ENCODE measurements at places on chromosomes 5 and 9.

- no peak for DNase-seq
Measured at GRCh38 chr9:135309763-135310125, 169.8 kb upstream of the PPP1R26 start.

DNA sequence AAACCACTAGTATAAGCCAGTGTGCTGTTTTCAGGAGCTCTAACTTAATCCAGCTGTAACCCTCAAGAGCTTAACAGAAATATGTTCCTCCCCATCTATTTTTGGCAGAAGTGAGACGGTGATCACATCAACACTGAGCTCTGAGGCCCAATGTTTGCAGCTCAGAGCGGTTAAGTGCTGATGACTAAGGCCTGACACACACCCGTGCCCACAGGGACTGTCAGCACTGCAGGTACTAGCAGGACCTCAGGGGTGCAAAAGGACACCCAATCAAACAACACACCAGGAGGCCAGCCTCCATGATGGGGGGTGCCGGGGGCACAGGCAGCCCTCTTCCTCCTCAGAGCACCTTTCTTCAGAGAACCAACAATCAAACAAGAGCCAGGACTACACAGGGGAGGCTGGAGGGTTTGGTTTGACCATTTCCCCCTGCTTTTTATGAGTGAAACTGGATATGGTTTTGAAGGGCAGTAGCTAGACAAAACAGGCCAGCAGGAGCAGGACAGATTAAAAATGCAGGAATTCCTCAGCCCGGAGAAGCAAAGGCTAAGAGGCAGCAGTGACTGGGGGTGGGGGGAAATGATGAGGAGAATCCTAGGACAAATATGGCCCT lies 61.3 kb downstream of the RAPGEF1 start:
- peak; percentile 79 for DNase-seq

- no peak for DNase-seq
Measured at GRCh38 chr5:42784132-42784531, 27.5 kb downstream of the CCDC152 start.

DNA sequence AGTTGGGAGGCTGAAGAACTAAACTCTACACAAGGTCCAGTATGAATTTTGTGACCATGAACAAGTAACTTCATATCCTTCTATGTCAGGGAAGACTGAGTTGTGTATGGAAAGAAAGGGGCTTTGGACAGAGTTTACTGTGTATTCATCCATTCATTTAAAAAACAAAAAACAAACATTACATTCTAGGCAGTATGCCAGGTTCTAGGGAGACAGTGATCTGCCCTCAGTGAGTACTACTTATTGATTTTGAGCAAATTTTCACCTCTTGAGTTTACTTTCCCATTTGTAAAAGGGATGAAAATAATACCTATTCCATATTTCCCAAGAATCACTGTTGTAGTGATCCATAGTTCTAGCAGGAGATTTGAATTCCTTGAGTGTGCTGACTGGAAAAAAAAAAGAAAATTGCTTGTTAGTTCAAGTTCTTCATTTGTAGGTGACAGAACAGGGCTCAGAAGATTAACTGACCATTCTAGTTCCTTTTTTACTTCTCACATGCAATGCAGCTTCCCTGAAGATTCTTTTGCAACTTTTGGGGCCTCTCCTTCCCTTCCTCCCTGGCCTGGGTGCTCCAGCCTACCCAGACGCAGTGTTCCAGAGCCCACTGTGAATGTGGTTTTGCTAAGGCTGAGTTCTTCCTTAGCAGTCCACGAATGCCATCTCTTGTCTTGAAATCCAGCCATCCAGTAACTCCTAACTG lies 2.6 kb upstream of the GAPVD1 start:
- no peak for DNase-seq

GRCh38 chr5:33558489-33558888 lies 117.7 kb downstream of the TARS1 start:
- no peak for DNase-seq

DNA sequence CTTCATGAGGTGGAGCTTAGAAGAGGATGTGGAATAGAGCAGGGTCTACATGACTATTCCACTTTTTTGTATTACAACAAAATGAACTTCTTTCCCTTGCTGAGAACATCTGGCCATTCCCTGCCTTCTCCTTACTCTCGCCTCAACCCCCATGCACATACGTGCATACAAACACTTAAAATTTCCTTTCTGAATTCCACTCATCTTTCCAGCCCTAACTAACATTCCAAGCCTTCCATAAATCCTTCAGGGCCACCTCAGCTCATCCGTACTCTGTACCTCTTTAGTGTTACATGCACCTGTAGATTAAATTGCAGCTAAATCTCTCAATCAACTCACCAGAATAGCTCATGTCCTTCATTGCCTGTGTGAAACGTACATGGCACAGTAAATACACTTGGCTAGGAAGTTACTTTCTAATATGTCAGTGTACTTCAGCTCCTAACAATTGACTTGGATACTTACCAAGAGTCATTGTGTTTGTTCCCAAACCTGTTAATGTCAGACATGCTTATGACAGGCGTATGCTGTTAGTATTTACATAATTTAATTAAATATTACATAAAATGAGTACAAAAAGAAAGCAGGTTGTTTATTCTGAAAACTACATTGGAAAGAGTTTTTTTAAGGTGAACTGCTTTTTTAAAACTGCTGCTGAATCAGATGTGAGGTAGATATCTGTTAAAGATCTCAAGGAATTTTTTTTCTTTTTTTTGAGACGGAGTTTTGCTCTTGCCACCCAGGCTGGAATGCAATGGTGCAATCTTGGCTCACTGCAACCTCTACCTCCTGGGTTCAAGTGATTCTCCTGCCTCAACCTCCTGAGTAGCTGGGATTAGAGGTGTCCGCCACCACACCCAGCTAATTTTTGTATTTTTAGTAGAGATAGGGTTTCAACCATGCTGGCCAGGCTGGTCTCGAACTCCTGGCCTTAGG lies 55.7 kb downstream of the GLIS3 start:
- DNase-seq = no peak

GRCh38 chr5:128357226-128357625 lies 180.8 kb downstream of the FBN2 start:
- DNase-seq = no peak

DNA sequence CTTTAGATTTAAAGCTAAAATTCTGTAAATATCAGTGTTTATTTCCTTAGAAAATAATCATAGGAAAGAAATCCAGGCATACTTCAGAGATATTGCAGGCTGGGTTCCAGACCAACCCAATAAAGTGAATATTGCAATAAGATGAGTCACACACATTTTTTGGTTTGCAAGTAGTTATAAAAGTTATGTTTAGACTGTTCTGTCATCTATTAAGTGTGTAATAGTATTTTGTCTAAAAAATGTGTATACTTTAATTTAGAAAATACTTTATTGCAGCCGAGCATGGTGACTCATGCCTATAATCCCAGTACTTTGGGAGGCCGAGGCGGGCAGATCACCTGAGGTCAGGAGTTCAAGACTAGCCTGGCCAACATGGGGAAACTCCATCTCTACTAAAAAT lies 6.9 kb upstream of the RIC1 start:
- DNase-seq = no peak

GRCh38 chr9:110319781-110320492 lies 17.7 kb downstream of the TXNDC8 start:
- no peak for DNase-seq

DNA sequence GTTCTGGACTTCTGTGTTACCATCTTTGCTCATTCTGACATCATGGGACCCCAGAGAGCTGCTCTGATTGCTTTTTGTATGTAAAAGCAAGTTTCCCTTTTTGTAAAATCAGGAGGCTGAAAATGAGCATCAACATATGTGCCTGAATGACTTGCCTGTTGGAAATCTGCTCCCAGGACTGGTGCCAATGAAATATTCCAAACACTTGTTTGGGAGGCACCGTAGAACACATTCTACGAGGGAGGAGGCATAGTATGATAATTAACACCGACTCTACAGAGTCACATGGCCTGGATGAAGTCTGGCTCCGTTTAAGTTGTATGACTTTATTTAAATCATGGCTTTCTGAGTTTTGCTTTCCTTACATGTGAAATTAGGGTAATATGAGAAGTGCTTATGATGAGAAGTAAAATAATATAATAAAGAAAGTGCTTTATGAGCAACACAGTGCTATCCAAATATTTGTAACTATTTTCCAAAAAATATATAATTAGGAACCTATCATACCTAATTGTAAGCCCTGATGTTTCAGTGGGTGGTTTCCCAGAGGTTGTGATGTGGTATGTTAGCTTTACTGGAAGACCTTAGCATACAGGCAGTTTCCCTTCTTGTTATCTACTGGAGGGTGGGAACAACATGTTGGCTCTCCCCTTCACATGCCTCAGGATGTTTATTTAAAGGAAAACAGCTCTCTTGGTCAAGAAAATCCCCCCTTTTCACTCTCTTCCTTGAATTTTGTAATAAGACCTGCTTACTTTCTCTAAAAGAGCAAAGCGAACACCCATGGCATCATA lies 238.1 kb downstream of the FBXL7 start:
- no peak for DNase-seq

GRCh38 chr5:93582677-93583438 lies at the start of gene NR2F1:
TSS of gene NR2F1 (plus strand) at chr5:93583222. CDS start at chr5:93585024, 1,802 bp downstream.
- no peak for DNase-seq

GRCh38 chr5:133297293-133297692 lies 245.5 kb downstream of the HSPA4 start:
- DNase-seq = no peak

GRCh38 chr5:109191153-109191558 lies 218.6 kb downstream of the PJA2 start:
- no peak for DNase-seq

GRCh38 chr5:172150514-172151425 lies 37.3 kb downstream of the STK10 start:
- peak; percentile 84 for DNase-seq

DNA sequence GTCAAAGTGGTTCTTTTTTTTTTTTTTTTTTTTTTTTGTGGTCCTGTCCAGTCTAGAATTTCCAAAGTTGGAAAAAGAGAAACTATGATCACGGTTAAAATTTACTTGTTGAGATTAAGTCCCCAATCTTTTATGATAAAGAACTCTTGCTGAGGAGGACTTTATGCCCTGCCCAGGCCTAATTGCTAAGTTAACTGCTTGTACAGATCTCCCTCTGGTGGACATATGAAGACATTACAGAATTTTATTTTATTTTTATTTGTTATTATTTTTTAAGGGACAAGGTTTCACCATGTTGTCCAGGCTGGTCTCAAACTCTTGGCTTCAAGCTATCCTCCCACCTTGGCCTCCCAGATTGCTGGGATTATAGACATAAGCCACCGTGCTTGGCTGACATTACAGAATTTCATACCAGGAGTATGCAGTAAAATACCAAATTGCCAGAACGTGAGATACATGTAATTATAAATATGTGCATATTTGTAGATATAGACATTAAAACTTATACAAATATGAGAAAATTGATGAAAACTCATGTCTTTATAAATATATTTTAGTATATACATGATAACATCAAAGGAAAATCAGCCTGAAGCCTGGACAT lies 91.2 kb downstream of the RFK start:
- no peak for DNase-seq

DNA sequence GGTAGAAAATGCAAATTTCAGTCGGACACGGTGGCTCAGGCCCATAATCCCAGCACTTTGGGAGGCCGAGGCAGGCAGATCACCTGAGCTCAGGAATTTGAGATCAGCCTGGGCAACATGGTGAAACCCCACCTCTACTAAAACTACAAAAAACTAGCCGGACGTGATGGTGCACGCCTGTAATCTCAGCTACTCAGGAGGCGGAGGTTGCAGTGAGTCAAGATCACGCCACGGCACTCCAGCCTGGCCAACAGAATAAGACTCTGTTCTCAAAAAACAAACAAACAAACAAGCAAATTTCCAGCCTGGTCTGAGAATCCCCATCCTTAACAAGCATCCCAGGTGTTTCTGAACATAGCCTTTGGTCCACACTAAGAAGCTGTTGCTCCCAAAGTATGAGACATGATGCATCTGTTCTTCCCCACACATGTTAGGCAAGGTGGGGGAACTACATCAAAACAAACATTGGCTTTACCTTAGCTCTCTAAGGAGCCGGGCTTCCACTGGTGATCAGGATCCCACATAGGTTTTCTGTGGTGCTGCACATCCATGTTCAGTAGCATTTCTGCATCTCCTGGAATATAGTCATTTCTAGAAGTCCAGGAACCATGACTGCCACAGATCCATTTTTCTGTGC lies 92.5 kb upstream of the DMRT1 start:
- DNase-seq = no peak

- no peak for DNase-seq
Measured at GRCh38 chr5:142316051-142316450, 8.8 kb downstream of the SPRY4 start.

- no peak for DNase-seq
Measured at GRCh38 chr5:94217745-94218144, 400.7 kb downstream of the KIAA0825 start.

DNA sequence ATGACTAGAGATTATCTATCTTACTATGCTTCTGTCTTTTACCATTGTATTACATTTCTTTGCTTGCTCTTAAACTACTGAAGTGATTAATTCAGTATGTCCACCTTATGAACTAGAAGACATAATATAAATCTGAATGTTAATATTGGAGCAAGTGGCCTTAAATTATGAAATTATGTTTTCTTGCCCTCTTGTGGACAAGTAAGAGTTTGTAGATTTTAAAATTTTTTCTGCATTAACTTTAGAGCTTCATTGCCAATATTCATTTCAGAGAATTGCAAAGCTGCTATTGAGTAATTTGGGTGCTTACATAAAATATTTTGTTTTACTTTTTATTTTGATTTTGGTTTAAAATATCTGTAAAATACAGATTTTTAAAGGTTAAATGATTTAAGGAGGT lies 55.3 kb downstream of the RANBP17 start:
- no peak for DNase-seq

GRCh38 chr9:107637421-107638420 lies 148.2 kb upstream of the KLF4 start:
- DNase-seq = peak; percentile 92

- DNase-seq = peak; percentile 85
Measured at GRCh38 chr5:16936150-16936988, at the start of gene MYO10. TSS of gene MYO10 (minus strand) at chr5:16936288. CDS start at chr5:16935808, 480 bp downstream.

DNA sequence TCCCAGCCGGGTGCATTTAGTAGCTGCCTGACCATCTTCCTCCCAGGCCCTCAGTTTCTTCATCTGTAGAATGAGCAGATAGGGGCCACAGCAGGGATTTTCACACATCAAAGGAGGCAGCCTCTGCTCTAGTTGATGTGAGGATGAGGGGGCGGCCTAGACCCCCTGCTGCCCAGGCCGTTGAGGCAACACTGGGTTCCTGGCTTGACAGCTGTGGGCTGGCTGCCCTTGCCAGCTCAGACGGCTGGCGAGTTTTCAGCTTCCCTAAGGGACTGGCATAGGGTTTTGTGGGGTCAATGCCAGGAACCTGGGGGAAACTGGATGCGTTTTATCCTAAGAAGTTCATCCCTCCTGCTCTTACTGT lies 49.6 kb downstream of the NDST1 start:
- no peak for DNase-seq

GRCh38 chr5:178394074-178394473 lies 161.5 kb upstream of the PHYKPL start:
- DNase-seq = no peak
